Pons (tissue), 1 donor: ENCODE measurements at places on chromosomes 11 and 22.

GRCh38 chr22:40194656-40195055 lies 16.9 kb downstream of the TNRC6B start:
- no peak for DNase-seq

GRCh38 chr11:69400771-69401590 lies 80.5 kb upstream of the LINC01488 start:
- no peak for DNase-seq

- no peak for DNase-seq
These were observed 14.2 kb downstream of the PTDSS2 start for GRCh38 chr11:464316-464715.

DNA sequence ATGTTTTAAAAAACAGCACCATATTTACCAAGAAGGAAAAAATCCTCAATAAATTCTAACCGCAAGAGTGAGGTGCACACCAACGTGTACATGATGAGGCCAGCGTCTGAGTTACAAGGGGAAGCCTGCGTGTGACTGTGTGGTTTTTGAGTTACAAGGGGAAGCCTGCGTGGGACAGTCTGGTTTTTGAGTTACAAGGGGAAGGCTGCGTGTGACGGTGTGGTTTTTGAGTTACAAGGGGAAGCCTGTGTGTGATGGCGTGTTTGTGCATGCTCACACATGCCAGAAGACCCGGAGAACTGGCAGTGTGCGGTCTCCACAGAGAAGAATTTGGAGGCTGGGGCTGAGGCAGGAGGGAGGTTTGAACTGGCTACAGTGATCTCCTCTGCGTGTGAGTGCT lies 1376.4 kb downstream of the TBC1D22A start:
- no peak for DNase-seq

GRCh38 chr22:45518136-45518535 lies 15.5 kb downstream of the FBLN1 start:
- no peak for DNase-seq

- no peak for DNase-seq
These were observed 411.9 kb downstream of the CNTN5 start for GRCh38 chr11:99432677-99433076.

- DNase-seq: no peak
These were observed 2.3 kb upstream of the TYMP start for GRCh38 chr22:50531962-50532674.

- DNase-seq: no peak
These were observed 3.0 kb downstream of the RASL10A start for GRCh38 chr22:29312218-29313125.

- DNase-seq: no peak
These were observed 360.0 kb downstream of the OPCML start for GRCh38 chr11:133172349-133172748.

GRCh38 chr11:83116015-83116641 lies 40.8 kb upstream of the PCF11 start:
- DNase-seq: no peak

DNA sequence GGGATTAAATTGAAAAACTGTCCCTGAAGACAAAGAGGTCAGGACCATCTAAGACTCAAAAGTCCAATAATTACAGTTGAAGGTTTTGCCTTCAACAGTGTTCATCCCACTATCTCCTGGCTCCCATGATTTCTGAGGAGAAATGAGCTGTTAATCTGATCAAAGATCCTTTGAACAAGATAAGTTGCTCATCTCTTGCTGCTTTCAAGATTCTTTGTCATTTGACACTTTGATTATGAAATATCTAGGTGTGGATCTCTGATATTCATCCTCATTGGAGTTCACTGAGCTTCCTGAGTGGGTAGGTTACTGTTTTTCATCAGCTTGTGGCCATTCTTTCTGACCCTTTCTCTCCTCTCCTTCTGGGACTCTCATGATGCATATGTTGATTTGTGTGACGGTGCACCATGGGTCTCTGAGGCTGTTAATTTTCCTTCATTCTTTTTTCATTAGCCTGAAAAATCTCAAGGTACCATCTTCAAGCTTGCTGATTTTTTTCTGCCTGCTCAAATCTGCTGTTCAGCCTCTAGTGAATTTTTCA lies 20.9 kb downstream of the PC start:
- no peak for DNase-seq

DNA sequence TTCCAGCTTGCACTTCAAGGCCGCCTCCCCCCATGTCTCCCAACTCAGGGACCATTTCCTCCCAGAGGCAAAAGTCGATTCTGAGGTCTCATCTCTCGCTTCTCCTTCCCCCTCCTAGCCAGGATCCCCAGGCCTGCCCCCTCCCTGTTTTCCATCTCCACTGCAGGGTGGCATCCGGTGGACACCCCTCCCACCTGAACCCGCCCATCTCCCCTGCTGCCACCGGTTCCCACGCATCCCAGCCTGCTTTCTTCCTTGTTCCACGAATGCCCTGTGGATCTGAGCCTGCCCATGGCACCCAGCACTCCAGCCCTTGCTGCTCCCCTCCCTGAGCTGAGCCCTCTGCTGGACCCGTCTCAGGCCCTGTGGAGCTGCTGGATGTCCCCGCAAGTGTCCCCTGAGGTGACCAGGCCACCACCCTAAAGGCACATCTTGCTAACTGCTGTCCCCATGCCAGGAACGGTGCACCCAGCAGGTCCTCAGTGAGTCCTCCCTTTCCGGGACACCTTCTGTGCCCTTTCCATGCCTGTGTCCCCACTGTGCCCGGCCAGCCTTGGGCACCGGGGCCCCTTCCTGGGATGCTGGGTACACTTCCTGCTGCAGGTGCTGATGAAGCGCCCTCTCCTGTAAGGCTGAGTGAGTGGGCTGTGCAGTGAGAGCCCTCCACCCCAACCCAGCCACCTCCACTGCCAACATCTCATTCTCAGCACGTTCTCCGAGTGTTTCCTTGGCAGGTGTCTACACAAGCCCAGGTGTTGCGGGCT lies 936 bp downstream of the IL17REL start:
- DNase-seq: no peak

GRCh38 chr11:118895093-118896039 lies 11.7 kb downstream of the CXCR5 start:
- no peak for DNase-seq

DNA sequence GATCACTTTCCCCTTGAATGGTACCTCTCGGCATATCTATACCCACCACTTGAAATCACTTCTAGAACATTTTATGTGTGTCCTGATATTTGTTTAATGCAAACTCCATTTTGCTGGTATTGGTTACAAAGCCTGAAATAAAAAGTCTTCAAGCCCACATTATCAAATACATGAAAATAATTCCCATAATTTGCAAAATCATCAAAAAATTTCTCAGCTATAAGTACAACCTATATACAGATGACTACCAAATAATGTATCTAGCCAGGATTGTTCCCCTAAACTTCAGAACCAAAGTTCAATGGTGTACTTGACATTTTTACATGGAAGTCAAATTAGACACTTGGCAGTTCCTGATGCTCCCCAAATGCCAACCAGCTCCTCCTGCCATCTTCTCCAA lies 71.8 kb downstream of the PRCP start:
- DNase-seq: no peak

- DNase-seq: no peak
These were observed 33.3 kb downstream of the SGSM3 start for GRCh38 chr22:40403651-40404050.

DNA sequence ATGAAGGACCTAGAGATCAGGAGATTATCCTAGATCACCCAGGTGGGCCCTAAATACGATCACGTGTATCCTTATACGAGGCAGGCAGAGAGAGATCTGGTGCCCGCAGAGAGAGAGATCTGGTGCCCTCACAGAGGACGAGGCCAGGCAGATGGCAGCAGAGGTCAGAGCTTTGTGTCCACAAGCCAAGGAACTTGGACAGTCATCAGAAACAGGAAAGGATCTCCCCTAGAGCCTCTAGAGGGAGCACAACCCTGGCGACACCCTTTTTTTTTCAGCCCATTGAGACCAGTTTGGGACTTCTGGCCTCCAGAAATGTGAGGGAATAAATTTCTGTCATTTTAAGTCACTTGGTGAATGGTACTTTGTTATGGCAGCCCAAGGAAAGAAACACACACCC lies 25.5 kb upstream of the TIMP3 start:
- DNase-seq: no peak
